ENCODE measurements at places on chromosomes 5 and 9.

GRCh38 chr5:135158314-135158697, 124.3 kb upstream of the PITX1 start:
- DNase-seq: no peak

- no peak for DNase-seq
Measured at GRCh38 chr9:130305381-130305780, 39.8 kb downstream of the HMCN2 start.

GRCh38 chr5:97529354-97529985, 346.4 kb upstream of the RIOK2 start:
- no peak for DNase-seq

GRCh38 chr9:109463924-109464625, 34.0 kb downstream of the PTPN3 start:
- DNase-seq: no peak

DNA sequence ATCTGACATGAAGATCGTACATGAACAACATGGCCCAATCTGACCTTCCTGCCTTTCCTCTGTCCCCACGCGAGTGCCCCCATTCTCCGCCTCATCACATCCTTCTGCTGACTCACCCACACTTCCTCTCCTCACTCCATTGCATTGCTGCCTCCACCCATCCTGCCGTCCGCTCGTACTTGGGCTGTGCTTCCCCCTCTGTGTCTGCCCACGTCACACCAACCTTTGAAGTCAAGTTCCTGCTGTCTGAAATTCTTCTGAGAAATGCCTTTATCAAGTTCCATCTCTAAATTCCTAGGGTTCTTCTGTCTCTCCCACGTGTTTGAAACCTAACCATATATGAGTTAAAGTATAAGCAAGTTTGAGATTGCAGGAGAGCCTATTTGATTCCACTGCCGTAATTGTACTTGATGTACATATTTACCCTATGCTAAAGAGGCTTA, 18.0 kb upstream of the STARD4 start:
- no peak for DNase-seq

DNA sequence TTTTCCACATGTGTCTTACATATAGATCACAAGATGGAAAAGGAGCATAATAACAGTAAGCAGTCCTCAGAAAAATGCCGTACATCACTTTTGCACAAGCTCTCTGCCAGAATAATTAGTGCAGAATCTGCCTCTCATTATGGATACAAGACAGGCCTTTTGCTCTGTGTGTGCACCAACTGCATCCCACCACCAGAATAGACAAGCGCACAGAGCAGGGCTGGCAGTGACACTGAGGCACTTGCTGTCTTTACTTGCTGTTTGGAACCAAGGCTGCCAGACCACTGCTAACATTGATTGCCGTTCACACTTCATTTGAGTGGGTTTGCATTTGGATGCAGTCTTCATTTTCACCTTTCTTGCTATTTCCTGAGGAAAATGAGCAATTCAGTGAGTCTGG, 741.3 kb downstream of the TLE1 start:
- no peak for DNase-seq

GRCh38 chr5:154642499-154643245, 112.5 kb upstream of the LARP1 start:
- DNase-seq: no peak

GRCh38 chr5:13878357-13878756, 66.1 kb downstream of the DNAH5 start:
- DNase-seq: no peak

DNA sequence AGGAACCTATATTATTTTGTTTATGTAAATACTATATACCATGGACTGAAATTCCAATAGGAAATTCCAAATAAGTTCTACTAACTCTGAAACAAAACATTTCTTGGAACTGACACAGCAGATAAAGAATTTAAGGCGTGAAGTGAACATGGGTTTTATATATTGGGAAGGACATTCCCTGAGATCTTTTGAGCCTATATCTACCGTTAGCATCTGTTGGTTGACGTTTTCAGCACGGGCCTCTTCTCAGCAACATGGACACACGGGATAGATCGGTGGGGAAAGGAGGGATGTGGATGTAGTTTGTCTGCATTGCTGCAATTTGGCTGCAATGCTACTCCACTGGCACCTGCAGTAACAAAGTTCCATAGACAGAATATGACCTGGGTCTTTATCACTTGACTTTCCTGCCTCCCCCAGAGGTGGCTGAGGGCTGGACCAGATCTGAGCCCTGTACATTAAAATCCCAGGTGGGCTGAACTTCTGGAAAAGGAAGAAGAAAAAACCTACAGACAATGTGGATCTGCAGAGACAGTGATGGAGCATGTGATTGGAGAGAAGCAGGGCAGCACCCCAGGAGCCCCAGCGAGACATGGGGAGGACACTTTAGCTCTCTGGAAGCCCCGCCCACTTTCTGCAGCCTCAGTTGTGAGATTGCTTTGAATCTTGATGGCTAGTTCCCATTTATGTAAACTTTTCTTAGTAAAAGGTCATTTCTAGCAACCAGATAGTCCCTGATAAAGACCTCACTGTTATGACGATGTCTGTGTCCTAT, 91.2 kb upstream of the CPEB4 start:
- no peak for DNase-seq

GRCh38 chr9:98429613-98430012, 174.2 kb upstream of the TBC1D2 start:
- DNase-seq: no peak

- no peak for DNase-seq
Measured at GRCh38 chr5:145945620-145946111, 9.3 kb downstream of the SH3RF2 start.

- no peak for DNase-seq
Measured at GRCh38 chr9:21316860-21317259, 11.7 kb upstream of the IFNA5 start.

GRCh38 chr5:173735184-173735583, 118.7 kb upstream of the BOD1 start:
- DNase-seq: no peak

DNA sequence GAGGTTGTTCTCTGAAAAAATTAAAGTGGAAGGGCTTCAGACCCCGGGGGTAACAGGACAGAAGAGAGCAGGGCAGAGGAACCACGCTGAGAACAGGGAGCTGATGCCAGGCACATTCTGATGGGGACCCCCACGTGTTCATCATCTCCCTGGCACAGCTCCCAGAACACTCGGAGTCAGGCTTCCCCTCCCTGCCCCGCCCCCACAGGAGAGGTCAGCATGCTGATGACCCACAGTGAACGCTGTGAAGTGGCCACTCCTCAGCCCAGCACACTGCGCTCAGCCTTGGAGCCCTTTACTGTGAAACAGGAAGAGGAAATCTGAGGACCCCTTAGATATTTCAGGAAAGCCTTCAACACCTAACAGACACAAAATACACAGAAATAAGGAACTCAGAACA, 16.4 kb downstream of the RETREG1 start:
- DNase-seq: peak; percentile 48

DNA sequence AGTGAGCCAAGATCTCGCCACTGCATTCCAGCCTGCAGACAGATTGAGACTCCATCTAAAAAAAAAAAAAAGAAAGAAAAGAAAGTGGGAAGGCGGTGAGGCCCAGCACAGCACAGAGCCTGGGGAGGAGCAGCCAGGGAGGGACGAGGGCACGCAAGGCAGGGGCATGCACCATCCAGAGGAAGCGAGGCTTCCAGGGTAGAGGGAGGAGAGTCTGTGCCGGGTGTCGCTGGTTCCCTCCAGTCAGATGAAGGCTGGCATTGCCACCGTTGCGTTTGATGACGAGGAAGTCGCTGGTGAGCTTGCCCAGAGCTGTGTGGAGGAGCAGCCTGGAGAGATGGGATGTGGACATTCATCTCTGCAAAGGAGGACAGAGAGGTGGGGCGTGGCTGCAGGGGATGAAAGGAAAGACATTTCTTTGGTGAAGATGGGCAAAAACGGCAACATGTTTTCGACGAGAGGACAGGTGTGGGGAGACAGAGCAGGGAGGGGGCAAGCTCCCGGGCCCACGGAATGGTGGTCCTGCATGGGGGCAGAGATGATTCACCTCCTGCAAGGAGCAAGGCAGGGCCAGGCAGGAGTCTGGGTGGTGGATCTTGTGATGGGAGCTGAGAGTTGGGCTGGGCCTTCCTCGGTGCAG, 18.6 kb upstream of the OLFM1 start:
- no peak for DNase-seq

Data from NCI-H345 (cell line).